Fibroblast of skin of scalp (primary cell): ENCODE measurements at places on chromosomes 1 and 21.

DNA sequence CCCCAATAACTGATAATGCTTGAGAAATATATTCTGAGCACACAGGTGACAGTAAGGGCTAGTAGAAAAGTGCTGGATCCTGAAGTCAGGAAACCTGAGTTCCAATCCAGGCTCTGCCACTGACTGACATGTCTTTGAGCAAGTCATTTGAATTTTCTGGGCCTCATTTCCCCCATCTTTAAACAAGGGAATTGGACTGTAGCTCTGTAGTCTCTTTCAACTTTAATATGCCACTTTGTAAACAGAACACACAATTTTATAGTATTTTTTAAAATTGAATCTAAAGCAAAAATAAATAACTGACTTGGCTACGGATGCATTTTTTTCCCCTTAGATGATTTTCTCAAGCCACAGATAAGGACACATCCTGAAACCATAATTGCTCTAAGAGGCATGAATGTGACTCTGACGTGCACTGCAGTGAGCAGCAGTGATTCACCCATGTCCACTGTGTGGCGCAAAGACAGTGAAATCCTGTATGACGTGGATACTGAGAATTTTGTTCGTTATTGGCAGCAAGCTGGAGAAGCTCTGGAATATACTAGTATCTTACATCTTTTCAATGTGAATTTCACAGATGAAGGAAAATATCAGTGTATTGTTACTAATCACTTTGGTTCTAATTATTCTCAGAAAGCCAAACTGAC, 37.0 kb downstream of the LRIG2 start:
- DNase-seq = peak; percentile 76

- DNase-seq = no peak
Observed at GRCh38 chr1:22633697-22634463, 2.5 kb upstream of the C1QA start.

DNA sequence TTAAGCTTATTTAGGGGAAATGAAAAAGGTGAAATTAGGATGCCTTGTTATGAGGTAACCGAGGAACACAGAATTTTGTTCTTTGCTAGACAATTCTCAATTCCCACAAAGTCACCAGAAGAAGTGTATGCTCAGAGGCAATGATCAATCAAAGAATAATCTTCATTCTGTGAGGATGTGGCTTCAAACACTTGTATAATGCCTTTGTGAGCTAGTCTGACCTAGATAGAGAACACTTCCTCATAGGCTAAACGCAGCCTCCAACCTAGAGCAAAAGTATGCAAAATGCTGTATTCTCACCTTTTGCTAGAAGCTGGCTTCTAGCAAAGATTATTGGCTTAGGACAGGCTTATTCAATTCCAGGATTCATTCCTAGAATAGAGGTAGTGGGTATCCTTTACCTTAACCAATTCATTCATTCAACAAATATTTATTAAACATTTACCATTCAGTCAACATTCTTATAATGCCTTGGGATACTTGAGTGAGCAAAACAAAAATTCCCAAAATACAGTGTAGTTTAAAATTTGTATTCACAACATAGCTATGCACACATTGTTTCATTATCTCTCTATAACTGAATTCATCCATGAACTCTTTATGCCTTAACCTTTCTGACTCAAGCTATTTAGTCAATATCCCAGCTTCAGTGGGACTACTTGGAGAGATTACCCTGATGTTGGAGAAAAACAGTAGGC, 530.2 kb downstream of the PTPRC start:
- DNase-seq = no peak

- peak; percentile 64 for DNase-seq
Observed at GRCh38 chr1:76961181-76961819, 94.0 kb downstream of the ST6GALNAC5 start.

DNA sequence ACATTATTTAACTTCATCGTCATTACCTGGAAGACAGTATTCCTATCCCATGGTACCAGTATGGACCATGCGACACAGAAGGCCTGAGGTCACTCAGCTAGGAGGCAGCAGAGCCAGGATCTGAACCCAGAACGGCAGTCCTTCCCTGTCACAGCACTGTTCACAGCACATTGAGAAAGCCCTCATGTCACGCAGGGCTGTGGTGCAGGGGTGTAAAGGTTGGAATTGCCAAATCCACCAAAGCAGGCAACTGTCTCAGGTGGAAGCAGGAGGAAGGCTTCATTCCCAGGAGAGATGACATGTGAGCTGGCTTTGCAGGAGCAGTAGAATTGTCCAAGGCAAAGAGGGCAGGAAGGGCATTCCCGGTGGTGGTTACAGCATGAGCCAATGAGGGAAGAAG, 9.9 kb upstream of the TTC22 start:
- DNase-seq = no peak

- no peak for DNase-seq
Observed at GRCh38 chr1:94562519-94563260, 21.1 kb upstream of the F3 start.

DNA sequence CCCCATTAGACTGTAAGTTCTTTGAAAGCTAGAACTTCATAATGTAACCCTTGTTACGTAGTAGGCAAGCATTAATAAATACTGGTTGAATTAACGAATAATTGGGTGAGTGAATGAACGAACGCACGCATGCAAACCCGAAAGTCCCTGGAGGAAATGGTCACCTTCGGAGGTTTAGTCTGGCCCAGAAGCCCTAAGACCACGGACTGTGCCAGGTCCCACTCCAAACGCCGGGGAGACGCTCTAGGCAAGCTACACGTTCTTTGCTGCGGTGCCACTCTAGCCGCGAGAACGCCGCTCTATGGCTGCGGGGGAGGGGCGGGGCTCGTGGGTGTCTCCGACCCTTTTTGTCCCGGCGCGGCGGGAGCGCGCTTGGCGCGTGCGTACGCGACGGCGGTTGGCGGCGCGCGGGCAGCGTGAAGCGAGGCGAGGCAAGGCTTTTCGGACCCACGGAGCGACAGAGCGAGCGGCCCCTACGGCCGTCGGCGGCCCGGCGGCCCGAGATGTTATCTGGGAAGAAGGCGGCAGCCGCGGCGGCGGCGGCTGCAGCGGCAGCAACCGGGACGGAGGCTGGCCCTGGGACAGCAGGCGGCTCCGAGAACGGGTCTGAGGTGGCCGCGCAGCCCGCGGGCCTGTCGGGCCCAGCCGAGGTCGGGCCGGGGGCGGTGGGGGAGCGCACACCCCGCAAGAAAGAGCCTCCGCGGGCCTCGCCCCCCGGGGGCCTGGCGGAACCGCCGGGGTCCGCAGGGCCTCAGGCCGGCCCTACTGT, at the start of gene KDM1A:
Gene KDM1A (plus strand): TSS at position 375 of the 769 bp plus-strand sequence. CDS start 129 bp downstream, at position 504.
- peak; percentile 99 for DNase-seq

DNA sequence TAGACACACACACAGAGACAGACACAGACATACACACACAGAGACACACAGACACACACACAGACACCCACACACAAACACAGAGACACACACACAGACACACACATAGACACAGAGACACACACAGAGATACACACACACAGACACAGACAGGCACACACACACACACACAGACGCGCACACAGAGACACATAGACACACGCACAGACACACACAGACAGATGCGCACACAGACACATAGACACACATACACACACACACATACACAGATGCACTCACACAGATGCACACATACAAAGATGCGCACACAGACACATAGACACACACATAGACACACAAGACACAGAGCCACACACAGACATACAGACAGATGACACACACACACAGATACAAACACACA, 16.0 kb downstream of the KIF21B start:
- DNase-seq = no peak
